Ureter (tissue), 1 donor: ENCODE measurements at places on chromosomes 1 and 21. TPM values are rescaled to one million over a fixed set of nuclear protein-coding genes. Genes with fewer than 3 reads are reported as not detected.

The FAM151A gene
- not detected for total RNA-seq

The E2F2 gene
- 0.52 TPM for total RNA-seq

DNA sequence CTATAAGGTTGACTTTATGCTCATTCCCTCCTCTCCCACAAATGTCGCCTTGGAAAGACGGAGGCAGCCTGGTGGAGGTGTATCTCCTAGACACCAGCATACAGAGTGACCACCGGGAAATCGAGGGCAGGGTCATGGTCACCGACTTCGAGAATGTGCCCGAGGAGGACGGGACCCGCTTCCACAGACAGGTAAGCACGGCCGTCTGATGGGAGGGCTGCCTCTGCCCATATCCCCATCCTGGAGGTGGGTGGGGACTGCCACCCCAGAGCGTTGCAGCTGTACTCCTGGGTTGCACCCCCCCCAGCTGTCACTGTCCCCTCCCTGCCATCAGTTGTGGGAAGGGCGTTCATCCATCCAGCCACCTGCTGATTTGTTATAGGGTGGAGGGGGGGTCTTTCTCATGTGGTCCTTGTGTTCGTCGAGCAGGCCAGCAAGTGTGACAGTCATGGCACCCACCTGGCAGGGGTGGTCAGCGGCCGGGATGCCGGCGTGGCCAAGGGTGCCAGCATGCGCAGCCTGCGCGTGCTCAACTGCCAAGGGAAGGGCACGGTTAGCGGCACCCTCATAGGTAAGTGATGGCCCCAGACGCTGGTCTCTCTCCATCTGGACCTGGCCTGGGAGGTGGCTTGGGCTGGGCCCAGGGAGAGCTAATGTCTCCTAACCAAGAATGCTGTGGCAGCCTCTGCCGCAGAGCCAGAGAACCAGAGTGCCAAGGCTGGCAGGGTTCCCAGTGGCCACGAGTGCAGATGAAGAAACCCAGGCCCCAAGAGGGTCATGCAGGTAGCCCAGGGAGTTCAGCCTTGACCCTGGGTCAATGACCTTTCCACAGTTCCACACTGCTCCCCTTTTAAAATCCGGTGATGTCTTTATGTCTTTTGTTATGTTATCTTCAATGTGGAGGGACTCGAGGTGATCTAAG, 13.1 kb downstream of the PCSK9 start:
- DNase-seq: peak; percentile 41

DNA sequence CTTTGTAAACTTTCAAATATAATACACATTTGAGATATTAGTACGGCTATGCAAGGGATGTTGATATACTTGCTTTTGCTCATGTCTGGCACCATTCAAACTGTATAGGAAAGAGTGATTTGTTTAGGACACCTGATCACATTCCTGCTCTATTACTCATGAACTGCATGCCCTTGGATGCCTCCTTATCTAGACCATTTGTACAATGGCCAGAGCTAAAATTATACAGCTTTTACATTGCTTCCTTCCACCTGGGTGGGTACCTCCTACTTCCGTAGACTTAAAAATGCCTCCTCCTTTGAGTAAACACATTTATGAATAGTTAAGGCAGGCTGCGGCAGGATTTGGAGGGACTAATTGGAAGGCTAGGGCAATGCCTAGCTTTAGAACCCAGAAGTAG, 85.4 kb upstream of the PBX1 start:
- DNase-seq: no peak

- no peak for DNase-seq
Measured at GRCh38 chr1:30445449-30445848, 277.9 kb downstream of the MATN1 start.

DNA sequence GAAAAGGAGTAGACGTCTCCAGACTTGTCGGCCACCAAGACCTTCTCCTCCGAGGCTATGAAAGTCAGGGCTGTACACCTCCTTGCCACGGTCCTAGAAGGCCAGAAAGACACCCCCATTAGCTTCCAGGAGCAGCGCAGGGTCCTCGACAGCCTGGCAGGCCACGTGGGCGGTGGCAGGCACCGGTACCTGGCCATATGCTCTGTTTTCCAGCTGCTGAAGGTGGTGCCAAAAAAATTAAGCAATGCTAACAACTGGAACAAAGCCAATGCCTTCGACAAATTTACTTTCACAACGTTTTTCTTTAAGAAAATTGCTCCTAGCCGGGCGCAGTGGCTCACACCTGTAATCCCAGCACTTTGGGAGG, 15.9 kb downstream of the WDR4 start:
- DNase-seq: no peak

GRCh38 chr1:210850556-210850955, 283.4 kb downstream of the KCNH1 start:
- DNase-seq: no peak

DNA sequence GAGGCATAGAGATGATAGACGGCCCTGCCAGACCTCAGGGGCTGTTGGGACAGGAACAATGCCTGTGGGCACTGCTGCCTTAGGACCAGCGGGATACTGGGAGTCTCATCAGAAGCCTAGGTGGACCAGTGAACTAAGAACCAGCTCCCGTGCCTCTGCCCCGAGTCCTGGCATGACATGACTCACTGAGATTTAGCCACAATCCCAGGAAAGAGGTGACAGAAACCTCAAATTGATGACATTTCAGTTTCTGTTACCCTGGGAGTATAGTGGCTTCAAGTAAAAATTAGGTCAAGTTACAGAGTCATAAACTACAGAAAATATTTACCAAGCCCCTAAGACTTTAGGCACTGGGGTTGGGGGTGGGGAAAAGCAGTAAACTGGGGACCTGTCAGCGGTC, 74.6 kb upstream of the GADD45A start:
- DNase-seq: no peak

DNA sequence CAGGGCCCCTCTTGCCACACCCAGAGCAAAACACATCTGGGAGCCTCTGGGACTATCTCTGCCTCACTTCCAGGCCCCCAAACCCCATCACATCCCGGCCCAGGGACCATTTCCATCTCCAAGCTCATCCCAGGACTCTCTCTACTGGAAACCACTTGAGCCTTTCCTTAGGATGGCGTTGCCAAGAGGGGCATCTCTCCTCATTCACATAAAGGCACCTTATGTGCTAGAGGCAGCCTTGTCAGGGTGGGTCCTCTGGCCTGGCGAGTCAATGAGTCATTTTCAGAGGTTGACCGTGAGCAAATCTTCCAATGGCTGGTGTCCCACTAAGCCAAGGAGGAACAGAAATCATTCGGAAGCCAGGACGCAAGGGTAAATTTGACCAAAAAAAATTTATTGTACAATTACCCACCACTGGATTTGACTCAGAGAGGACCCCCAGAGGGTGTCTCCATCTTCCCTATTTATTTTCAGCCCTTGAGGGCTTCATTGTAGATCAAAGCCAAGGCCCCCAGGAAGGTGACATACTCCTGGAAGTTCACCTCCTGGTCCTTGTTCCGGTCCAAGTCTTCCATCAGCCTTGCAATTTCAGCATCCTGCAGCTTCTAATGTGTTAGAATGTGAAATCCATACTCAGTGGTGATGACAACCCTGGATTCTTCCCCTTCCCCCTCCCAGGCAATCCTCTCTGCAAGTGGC, 1.4 kb downstream of the S100A6 start:
- no peak for DNase-seq
